CD4-positive, alpha-beta T cell treated with Interleukin-21 for 1 hour (primary cell): ENCODE measurements at places on chromosomes 16 and 17.

DNA sequence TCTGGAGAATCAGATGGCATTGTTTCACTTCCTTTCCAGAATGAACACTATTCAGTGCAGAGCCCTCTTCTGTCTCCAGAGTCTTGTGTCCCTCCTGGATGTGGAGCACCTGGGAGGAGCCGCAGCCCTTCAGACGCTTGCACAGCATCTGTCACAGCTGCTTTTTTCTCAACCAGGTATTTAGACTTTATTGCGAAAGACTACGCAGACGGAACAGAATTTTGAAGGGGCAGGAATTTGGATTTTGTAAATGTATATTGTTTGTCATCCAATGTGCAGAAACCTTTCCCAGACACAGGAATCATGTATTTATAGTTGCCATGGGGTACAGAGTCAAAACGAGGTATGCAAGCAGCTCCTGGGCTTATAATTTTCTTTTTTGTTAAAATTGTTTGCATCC lies 20.4 kb downstream of the HEATR3 start:
- DNase-seq = no peak

GRCh38 chr16:78407191-78407590 lies 307.7 kb downstream of the WWOX start:
- no peak for DNase-seq

DNA sequence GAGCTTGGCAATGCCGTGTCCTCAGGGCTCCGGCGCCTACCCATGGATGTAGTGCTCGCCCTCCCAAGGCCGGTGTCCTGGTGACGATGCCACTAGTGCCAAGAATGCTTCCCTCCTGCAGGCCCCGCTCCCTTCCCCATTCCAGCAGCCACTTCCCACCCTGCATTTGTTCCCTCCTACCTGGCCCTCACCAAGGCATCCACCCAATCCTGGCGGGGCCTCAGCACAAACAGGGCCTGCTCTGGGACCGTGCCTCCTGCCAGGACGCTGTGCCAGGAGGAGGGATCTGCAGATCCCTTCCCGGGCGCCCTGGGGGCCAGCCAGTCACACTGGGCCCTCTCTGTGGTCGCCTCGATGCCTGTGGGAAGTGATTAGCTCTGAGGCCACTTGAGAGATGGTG lies 25.1 kb downstream of the ABR start:
- DNase-seq = no peak

DNA sequence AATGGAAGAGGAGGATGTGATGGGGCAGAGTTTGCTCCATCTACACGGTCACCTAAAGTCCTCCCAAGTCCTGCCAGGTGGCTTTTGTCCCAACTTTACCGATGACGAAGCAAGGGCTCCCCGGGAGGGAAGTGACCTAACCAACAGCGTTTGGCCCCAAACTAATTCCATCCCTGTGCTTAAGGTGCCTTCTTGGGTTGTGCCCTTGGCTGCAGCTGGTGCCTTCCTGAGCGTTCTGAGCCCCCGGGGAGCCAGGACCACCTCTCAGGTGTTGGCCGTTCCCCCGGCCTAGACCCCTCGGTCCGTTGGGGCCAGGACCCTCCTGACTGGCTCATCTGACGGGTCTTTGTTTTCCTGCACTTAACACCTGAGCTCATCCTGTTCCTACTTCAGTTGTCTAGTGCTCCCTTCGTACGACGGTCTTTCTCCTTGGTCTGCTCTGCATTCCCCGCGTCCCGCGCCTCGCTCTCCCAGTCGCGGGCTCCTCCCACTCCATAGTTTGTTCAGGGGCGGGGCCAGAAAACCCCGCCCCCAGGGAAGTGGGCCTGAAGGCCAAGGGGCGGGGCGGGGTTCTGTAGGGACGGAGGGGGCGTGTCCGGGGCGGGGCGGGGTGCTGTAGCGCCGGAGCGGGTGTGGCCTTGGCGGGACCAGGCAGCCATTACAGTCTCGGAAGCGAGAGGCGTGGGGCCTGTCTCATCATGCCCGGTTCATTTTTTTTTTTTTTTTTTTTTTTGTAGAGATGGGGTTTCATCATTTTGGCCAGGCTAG lies 822 bp upstream of the ZSCAN10 start:
- peak; percentile 93 for DNase-seq

GRCh38 chr16:87921236-87921773 lies 15.0 kb downstream of the CA5A start:
- DNase-seq = no peak

GRCh38 chr16:57666353-57667047 lies 1.6 kb upstream of the ADGRG3 start:
- DNase-seq = no peak

- no peak for DNase-seq
These were observed 42.7 kb upstream of the SMPD3 start for GRCh38 chr16:68490829-68491575.

GRCh38 chr16:88921591-88921990 lies 55.1 kb upstream of the PABPN1L start:
- DNase-seq = no peak

DNA sequence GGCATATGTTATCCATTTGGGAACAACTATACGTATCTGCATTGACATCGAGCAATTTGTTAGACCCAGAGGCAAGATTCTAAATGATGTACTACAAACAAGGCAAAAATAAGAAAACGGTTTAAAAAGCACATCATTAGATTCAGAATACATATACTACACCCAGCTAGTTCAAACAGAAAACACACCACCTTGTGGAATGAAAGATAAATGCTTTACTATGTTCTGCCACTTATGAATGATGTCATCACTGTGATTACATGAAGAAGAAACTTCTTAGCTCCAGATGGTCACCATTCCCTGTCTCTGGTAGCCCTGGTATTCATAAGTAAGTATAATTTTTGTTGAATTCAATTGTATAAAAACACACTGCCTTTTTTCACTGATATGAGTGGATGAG lies 7.8 kb downstream of the NACA2 start:
- DNase-seq = peak; percentile 2

- DNase-seq = no peak
These were observed 273.8 kb downstream of the NPIPA8 start for GRCh38 chr16:18062713-18063112.

- DNase-seq = no peak
These were observed 211.4 kb downstream of the COPRS start for GRCh38 chr17:31647661-31648060.

DNA sequence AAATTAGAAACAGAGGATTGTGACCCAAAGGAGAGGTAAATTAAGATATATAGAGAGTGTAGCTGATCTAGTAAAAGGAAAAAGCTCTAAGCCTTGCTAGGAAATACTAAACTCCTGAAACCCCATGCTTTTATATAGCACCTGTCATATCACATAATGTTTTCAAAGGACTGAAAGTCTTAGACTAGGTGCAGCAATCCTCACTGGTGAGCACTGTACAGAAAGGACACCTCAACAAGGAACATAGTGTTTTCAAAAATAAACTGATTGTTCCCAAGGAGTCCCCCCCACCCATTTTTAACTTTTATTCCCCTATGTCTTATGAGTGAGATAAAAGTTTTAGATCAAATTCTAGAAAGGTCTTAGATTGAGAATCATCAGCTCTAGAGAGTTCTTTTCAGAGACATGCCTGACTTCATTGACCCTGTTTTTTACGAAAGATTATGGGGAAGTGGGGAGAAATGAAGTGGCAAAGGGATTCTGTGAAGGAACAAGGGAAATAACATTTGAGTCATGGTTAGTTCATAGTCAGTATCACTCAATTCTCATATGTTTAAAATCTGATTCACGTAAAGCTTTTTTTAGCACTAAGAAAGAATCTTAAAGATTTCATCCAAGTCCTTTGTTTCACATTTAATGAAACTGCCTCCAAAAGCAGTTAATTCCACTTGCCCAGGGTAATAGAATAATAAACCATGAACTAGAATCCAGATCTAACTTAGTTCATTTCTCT lies 166.4 kb downstream of the CYB561 start:
- DNase-seq = no peak

- DNase-seq = no peak
These were observed 7.8 kb downstream of the HGS start for GRCh38 chr17:81691608-81692007.

DNA sequence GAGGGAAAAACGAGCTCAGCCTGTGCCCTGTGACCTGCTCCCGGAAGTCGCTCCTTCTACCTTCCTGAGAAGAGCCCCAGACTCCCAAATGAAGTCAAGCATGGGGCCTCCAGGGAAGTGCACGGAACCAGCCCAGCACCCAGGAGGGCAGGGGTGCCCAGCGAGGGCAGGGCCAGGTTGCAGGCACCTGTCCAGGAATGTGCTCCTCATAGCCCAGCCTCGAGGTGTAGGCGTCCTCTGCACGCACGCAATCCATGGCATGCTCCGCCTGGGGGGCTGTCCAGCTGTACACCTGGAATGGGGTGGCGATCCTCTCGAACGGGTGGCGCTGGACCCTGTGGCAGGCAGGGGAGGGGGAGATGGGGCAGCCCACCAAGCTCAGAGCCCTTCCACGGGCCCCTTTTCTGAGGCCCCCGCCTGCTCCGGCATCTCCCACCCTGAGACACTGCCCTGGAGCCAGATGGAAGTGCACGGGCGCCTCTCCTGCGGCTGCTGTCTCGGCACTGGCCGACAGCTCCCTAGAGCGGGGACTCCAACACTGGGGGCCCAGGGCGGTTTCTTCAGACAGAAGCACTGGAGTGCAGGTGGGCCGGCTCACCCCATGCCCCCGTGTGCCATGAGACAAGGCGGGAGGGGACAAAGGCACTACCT lies 10.9 kb downstream of the CLUH start:
- no peak for DNase-seq

- DNase-seq = no peak
These were observed 6.6 kb downstream of the NARF start for GRCh38 chr17:82465023-82465603.

- DNase-seq = no peak
These were observed 163.1 kb upstream of the CACNG3 start for GRCh38 chr16:24093049-24093448.

DNA sequence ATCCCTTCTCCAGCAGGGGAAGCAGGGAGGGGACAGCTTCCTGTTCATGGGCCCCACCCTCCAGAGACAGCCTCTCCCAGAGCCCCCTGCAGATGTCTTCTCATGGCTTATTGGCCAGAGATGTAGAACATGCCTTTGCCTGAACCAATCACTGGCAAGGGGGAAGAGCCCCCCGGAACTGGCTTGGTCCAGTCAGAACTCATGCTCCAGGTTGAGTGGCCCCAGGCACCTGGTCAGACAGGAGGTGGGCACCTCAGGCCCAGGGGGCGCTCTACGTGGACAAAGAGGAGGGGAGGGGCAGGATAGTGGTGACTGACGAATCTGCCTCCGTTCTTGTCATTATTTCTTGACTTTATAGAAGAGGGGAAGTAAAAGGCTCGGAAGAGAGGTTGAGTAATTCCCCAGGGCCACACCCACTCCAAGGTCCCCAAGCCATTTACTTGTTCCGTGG lies 23.6 kb downstream of the RAB11FIP4 start:
- DNase-seq = no peak

GRCh38 chr17:1755252-1755826 lies 6.5 kb upstream of the SERPINF1 start:
- DNase-seq = no peak

GRCh38 chr16:10490141-10490540 lies 90.3 kb downstream of the EMP2 start:
- no peak for DNase-seq

- DNase-seq = no peak
These were observed 37.8 kb upstream of the C16orf78 start for GRCh38 chr16:49335828-49336227.

DNA sequence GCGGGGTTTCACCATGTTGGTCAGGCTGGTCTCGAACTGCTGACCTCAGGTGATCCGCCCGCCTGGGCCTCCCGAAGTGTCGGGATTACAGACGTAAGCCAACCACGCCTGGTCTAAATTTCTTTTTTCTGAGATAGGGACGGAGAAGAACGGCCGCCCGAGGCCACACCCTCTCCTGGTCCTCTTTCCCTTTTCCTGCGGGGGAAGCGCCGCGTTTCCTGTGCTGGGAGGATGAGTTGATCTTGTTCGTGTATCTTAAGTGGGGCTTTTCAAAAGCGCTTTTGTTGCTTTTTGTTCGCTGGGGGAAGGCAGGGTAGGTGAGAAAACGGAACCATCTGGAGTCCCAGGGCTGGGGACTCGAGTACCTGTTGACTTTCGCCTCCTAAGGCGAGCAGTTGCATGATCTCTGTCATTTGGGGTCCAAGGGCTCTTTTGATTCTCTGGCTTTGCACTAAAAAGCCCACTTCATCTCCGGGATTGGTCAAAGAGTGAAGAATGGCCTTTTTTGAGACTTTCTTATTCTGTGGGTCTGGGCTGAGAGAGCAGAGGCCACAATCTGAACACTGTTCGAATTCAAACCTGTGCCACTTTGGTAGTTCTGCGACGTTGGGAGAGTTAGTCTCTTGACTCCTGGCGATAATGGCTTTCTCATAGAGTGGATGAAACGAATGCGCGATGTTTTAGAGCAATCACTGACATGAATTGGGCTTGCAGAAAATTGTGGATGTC lies 1.3 kb downstream of the FUS start:
- DNase-seq = peak; percentile 44

GRCh38 chr17:48311324-48311723 lies 118.7 kb downstream of the SKAP1 start:
- DNase-seq = no peak

- DNase-seq = peak; percentile 43
These were observed 12.5 kb downstream of the TOM1L2 start for GRCh38 chr17:17959520-17960361.

GRCh38 chr17:38616361-38616760 lies 10.6 kb upstream of the SRCIN1 start:
- no peak for DNase-seq
